Stimulated activated CD4-positive, alpha-beta T cell treated with anti-CD3 and anti-CD28 coated beads, Interleukin-15, amount 100 ng/mL, for 1 hour (primary cell): ENCODE measurements at places on chromosomes 4 and X.

- no peak for DNase-seq
Observed at GRCh38 chr4:16897991-16898827, at the start of gene LDB2. Gene LDB2, minus strand, starts transcription at chr4:16898645.

DNA sequence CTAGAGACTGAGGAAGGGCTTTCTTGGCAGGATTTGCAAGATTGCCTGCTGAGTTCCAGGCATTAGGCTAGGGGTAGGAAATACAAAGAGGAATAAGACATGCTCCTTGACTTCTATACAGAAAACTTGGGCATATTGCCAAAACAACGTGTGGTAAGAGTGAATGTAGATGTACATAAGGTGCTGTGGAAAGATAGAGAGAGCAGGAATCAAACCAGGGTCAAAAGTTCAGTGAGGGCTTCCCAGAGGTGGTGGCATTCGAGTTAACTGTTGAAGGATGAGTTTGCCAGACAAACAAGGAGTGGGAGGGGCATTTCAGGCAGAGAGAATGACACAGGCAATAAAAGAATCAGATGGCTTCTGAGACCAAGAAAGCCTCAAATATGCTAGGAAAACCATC lies 187.9 kb downstream of the KDR start:
- no peak for DNase-seq

DNA sequence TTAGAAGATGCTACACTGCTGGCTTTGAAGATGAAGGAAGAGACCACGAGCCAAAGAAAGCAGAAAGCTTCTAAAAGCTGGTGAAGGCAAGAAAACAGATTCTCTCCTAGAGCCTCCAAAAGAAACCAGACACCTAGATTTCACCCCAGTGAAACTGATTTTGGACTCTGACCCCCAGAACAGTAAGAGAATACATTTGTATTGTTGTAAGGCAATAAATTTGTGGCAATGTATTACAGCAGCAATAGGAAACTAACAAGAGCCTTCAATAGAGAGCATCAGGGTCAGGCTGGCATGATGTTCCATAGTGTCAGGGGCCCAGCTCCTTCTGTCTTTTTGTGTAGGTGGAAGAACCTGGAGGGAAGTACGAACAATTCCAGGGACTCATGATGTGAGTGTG lies 6.0 kb upstream of the TEC start:
- DNase-seq, result no peak

- no peak for DNase-seq
Observed at GRCh38 chr4:151250706-151251105, 26.3 kb upstream of the PRSS48 start.

DNA sequence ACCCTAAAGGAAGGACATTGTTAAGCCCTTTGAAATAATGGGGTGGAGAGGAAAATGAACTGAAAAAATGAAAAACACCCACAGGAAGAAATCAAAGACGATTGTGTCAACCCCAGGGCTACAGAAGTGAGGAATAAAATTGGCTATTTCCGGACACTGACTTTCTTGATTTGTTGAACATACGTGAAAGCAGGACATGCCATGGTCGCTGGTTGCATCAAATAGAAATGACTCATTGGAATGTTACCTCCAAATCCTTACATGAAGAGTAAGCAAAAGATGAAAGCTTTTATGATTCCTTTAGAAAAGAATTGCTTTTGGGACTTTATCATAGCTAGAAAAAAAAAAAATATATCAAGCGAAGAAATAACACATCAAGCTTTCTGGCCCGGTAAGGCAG lies 75.3 kb downstream of the DCUN1D4 start:
- DNase-seq, result no peak
